HFFc6 (cell line): ENCODE measurements at places on chromosomes 6 and 20.
A peak's percentile ranks its signal among the peaks of the same experiment; 100 is the strongest.

DNA sequence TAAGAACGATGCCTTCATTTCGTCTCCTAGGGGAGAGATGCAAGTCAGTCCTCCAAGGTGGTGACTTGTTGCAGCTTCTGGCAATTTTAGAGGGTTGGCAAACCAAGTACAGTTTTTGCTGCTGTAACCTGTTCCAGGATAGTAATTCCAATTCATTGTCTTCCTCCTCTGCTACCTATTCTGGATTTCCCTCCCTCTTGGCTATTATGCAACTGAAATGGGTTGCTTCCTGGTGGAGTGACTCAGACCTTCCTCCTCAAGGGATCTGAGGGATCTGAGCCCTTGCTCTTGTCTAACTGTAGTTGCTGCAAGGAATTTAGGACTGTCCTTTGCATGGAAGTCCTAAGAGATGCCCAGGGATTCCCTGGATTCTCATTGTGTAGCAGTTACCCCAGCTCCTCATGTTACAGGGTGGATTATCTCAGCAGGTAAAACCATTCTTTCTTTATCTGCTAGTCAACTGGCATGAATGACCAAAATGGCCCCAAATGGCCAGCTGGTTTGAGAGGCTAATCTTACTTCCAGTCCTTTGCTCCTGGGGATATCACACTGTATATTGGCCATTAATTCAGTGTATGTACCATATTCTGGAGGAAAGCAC, 17.6 kb upstream of the ELMO2 start:
- no peak for DNase-seq

DNA sequence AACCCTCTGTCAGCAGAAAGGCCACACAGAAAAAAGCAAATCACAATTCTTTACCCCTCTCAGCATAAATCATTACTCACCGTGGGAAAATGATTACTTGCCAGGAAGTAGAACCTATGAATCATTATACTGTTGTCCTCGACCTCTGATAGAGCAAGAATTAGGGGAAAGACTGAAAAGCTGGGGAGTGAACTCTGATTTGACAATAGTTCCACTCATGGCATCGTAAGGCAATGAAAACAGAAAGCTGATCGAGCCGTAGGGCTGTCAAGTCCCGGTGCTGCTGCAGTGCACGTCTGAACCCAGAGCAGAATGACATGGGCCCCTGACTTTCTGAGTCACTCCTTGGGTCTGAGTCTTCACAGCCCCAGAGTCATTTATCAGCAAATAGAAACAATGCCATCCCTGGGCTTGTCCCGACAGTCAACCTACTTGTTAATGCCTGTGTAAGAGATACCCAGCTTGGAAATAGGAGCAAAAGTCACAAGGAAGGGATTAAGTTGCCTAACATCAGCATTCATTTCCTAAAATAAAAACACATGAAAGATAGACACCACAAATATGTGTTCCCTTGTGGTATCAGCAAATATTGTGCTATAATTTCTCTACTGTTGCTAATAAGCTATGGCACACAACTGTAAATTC, 224.8 kb upstream of the MARCKS start:
- DNase-seq = peak; percentile 84

- DNase-seq = no peak
Observed at GRCh38 chr6:5854899-5855298, 151.8 kb downstream of the NRN1 start.

GRCh38 chr20:8020314-8021079, 936 bp upstream of the TMX4 start:
- DNase-seq = no peak

- no peak for DNase-seq
Observed at GRCh38 chr20:51807720-51808250, 5.5 kb upstream of the SALL4 start.
